ENCODE measurements at places on chromosomes 1 and 21.
A peak's percentile ranks its signal among the peaks of the same experiment; 100 is the strongest.

- DNase-seq = no peak
These were observed 21.8 kb upstream of the GORAB start for GRCh38 chr1:170510163-170510562.

- no peak for DNase-seq
These were observed 29.4 kb downstream of the FRRS1 start for GRCh38 chr1:99737016-99737415.

- DNase-seq = no peak
These were observed 570 bp upstream of the PEX10 start for GRCh38 chr1:2412773-2413494.

GRCh38 chr21:32544697-32545096 is 40.6 kb downstream of the TCP10L start:
- DNase-seq = no peak

DNA sequence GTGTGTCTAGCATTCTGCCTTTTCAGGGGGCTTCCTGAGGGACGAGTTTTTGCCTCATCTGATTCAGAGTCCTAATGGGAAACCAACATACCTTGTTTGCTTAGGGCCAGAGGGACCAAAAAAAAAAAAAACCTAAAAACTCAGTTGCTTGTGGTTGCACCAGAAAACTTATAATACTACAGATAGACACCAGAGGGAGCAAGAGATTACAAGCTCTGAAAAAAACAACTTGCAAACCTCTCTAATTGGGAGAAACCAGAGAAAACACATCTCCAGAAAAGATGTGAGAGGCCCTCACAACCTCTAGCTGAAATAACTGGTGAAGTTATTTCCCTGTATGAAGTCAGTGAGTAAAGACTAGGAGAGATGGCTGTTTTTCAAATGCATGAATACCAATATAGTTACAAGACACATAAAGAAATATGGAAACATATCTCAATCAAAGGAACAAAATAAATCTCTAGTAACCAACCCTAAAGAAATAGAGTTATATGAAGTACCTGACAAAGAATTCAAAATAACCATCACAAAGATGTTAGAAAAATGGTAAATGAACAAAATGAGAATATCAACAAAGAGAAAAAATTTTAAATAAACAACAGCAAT is 233.7 kb upstream of the NFIA start:
- DNase-seq = no peak

- no peak for DNase-seq
These were observed 2.1 kb downstream of the MYBPH start for GRCh38 chr1:203173566-203173965.

DNA sequence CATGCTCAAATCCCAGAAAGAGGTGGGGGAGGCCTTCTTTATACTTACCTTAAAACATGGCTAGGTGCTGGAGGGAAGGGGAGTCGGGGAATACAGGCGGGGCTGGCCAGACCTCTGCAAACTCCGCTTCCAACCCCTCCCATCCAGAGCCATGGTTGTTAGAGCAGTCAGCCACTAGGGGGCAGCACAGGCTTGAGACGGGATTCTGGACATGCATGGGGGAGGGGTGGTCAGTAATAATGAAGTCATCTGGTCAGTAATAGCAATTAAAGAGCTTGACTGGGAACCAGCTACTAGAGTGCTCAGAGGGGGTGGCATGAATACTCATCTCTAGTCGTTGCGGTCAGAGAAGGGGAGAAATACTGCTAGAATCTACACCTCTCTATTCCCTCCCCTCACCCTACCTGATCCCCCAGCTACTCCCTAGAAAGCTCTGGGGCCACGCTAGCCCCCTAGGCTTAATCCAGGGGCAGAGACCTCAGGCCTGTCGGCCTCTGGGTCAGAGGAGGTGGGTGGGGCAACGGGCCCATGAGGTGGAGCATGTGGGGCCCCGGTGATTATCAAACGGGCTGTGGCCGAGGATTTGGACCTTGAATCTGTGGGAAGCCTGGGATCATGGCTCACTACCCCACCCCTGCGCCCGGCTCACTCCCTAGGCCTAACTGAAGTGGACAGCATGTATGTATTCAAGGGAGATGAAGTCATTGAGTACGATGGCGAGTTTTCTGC is 2.9 kb downstream of the CASQ1 start:
- DNase-seq = peak; percentile 62

Measured in activated T-helper 1 cell treated with Interleukin-2 at 50 U/mL for 16 hours (primary cell).